ENCODE measurements at places on chromosomes 5 and 9.

- DNase-seq = no peak
- H3K27ac ChIP-seq = no peak overlapping the region
These were observed 182.1 kb downstream of the FBXL7 start for GRCh38 chr5:15682122-15682521.

DNA sequence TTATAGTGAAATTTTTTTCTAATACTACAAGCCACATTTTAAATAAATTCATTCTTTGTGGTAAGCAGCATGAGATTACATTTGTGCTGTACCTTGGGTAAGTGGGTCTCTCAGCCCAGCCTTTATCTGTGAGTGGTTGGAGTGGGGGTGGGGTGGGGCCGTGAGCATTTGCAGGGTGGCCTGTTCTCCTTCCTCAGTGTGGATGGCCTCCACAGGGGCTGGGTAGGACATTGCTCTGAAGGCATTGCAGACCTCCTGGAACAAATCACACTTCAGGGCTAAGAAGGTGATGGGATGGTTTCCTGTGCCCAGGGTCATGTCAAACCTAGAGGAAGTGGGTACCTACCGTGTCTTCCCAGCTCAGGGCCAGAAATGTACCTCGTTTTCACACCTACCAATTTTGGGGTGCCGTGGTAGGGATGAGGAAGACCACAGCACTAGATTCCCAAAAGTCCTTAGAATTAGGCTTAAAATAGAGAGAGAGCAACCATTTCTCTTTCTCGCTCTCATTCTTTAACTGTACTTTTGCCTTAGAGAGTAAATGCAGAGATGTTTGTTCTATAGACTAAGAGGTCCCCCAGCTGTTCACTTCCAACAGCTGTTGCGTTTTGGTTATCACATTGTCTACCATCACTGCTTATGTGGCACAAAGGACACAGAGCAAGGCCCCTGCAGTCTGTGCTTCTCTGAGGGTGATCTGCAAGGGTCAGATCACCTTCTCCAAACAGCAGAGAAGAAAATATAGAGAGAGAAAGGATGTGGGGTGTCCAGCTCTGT, 83.4 kb upstream of the CTSL start:
- peaks cover 17% of the 10 kb centered on the region for H3K4me1 ChIP-seq
- H3K36me3 ChIP-seq = no peaks in the 10 kb centered on the region
- no peak for DNase-seq

DNA sequence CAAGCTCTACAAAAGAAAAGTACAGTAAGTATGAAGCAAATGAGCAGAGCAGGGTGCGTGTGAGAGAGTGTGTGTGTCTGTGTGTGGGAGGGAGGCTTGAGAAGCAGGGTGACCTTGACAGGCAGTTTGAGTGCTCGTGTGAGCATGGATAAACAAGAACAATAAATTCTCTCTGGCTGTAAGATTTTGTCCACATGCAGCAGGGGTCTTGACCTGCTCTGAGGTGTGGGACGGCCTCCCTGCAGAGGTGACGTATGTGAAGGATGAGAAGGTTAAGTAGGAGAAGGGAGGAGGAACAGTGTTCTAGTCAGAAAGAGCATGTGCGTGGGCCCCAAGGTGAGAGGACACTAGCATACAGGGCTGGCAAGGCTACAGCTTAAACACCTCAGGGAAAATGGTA, 49.0 kb downstream of the SPTLC1 start:
- peaks cover 8% of the 10 kb centered on the region for H3K4me1 ChIP-seq
- peak overlapping the region; percentile 65 for H3K27ac ChIP-seq
- H3K27me3 ChIP-seq = no peaks in the 10 kb centered on the region

DNA sequence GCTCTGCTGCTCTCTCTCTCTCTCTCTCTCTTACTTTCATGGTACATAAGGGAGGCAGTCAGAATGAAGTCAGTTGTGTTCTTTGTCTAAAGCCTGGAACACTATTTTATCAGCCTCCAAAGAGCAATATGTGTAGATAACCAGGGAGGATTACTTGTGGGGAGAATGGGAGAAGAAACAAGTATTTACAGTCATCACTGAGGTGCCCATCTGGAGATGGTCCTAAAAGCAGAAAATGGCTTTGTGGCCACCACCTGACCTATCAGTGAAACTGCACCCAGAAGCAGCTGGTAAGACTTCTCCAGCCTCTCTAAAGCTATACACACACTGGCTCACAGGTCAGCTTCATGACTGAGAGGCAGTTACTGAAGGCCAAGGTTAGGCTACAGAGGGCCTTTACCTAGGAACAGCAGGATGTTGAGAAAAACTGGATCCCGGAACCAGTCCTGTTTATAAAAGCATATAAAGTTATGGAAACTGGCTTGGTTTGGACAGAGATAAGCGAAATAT, 75.1 kb downstream of the MRPS27 start:
- peaks cover 10% of the 10 kb centered on the region for H3K4me1 ChIP-seq
- peak; percentile 20 for DNase-seq
- no peak overlapping the region for H3K4me3 ChIP-seq
- peak overlapping the region; percentile 71 for H3K27ac ChIP-seq

GRCh38 chr5:59785676-59786333, 107.7 kb downstream of the PDE4D start:
- DNase-seq = no peak
- no peaks in the 10 kb centered on the region for H3K36me3 ChIP-seq
- H3K4me3 ChIP-seq = no peak overlapping the region

- DNase-seq = no peak
- no peak overlapping the region for H3K4me3 ChIP-seq
- H3K27ac ChIP-seq = no peak overlapping the region
- H3K36me3 ChIP-seq = no peaks in the 10 kb centered on the region
- H3K4me1 ChIP-seq = no peaks in the 10 kb centered on the region
- no peaks in the 10 kb centered on the region for H3K27me3 ChIP-seq
These were observed 171.5 kb downstream of the SSBP2 start for GRCh38 chr5:81579262-81579924.

DNA sequence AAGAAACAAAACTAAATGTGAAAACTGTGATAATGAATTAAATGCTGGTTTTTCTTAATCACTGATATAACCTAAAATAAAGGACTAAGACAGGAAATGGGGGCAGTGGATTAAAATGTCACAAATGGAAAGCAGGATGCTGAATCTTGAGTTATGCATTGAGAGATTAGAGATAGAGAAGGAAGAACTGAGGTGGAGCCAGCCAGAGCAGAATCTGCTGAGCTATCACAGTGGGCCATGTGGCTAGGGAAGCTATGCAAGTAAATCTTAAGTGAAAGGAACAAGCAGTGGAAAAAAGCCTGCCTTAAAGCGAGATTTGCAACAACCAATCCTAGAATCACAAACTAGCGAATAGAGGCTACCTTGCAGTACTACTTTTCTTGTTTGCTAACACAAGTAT, 188.5 kb upstream of the RASA1 start:
- no peaks in the 10 kb centered on the region for H3K4me1 ChIP-seq
- H3K4me3 ChIP-seq = no peak overlapping the region
- H3K36me3 ChIP-seq = no peaks in the 10 kb centered on the region
- H3K27me3 ChIP-seq = no peaks in the 10 kb centered on the region
- no peak overlapping the region for H3K27ac ChIP-seq
- DNase-seq = no peak

DNA sequence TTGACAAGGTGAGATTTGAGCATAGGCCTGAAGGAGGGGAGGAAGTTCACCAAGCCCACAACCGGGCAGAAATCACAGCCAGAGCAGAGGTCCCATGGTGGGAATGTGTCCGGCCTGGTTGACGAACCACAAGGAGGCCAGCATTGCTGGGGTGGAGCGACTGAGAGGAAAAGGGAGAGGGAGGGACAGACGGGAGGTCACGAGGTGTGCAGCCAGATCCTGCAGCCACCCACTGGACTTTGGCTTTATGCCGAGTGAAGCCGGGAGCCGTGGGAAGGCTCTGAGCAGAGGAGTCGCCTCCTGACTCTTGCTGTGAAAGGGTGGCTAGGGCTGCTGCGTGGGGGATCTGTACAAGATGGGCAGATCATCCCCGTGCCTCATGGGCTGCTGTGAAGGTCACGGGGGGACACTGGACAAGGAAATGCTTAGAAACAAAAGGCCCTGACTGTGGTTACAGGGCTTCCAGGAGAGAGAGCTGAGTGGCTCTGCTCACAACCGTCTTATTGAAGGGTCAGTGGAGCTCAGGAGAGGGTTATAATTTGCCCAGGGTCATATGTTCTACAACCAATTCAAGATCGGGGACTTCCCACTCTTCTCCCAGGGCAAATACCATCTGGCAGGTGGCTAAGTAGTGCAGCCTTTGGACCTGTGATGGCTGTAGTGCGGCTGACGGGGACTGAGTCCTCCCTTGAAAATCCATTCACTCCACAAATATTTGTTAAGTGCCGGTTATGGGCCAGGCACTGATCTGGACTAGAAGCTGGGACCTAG, 15.6 kb upstream of the CD74 start:
- no peaks in the 10 kb centered on the region for H3K27me3 ChIP-seq
- H3K27ac ChIP-seq = no peak overlapping the region
- H3K36me3 ChIP-seq = no peaks in the 10 kb centered on the region
- no peak overlapping the region for H3K4me3 ChIP-seq

GRCh38 chr5:141846031-141846430, 32.2 kb downstream of the PCDH1 start:
- H3K4me1 ChIP-seq = peaks cover 3% of the 10 kb centered on the region
- H3K36me3 ChIP-seq = no peaks in the 10 kb centered on the region
- H3K4me3 ChIP-seq = no peak overlapping the region
- no peaks in the 10 kb centered on the region for H3K27me3 ChIP-seq

DNA sequence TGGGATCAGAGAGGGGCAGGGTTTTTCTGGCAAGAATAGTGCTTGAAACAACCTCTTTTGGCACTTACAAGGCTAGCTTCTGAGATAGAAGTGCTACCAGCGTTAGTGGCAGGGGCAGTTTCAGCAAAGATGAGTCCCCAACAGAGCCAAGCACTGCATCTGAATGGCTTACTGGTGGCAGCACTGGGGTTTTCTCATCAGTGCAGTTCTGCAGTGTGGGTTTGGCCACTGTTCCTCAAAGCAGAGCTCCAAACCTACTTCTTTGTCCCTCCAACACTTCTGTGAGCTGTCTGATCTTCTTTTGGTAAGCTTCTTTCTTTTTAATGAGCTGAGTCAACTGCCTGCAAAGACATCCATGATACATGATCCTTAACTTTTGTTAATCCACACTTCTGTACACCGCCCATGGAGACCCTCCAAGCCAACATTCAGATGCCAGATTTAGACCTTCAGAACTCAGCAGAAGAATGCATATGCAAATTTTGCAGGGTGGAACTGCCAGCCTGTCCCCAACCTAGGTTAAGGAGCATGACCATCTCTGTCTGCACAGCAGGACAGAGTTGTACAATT, 29.9 kb upstream of the FSTL4 start:
- no peak overlapping the region for H3K4me3 ChIP-seq
- no peaks in the 10 kb centered on the region for H3K27me3 ChIP-seq
- no peaks in the 10 kb centered on the region for H3K4me1 ChIP-seq
- H3K27ac ChIP-seq = no peak overlapping the region

- DNase-seq = no peak
- H3K27me3 ChIP-seq = no peaks in the 10 kb centered on the region
- peaks cover 1% of the 10 kb centered on the region for H3K4me1 ChIP-seq
- H3K36me3 ChIP-seq = no peaks in the 10 kb centered on the region
- no peak overlapping the region for H3K27ac ChIP-seq
- H3K4me3 ChIP-seq = no peak overlapping the region
These were observed 75.9 kb downstream of the NFIB start for GRCh38 chr9:14238079-14238478.

DNA sequence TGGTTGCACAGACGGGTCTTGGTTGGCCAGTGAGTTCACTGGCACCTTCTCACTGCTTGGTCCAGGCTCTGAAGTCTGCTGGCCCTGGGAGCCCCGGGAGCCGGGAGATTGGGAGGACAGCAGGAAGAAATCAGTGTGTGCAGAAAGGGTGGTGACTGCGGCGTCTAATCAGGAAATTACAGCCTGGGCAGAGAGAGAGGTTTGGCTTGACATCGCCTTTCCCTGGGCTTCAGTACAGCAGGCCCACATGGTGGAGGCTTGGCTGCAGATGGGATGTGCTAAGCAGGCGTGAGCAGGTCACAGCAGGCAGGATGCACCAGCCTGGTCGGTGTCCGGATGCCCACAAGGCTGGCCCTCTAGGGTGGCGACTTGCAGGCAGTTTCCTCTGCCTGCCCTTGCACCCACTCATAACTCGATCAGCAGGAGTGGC, 17.2 kb downstream of the PITX1 start:
- peak; percentile 4 for DNase-seq
- H3K27ac ChIP-seq = no peak overlapping the region
- no peaks in the 10 kb centered on the region for H3K36me3 ChIP-seq
- no peak overlapping the region for H3K4me3 ChIP-seq
- no peaks in the 10 kb centered on the region for H3K27me3 ChIP-seq
- no peaks in the 10 kb centered on the region for H3K4me1 ChIP-seq

GRCh38 chr9:83965350-83966208, 14.4 kb downstream of the HNRNPK start:
- no peak overlapping the region for H3K27ac ChIP-seq
- peaks cover 3% of the 10 kb centered on the region for H3K4me1 ChIP-seq
- no peaks in the 10 kb centered on the region for H3K27me3 ChIP-seq
- no peak for DNase-seq

DNA sequence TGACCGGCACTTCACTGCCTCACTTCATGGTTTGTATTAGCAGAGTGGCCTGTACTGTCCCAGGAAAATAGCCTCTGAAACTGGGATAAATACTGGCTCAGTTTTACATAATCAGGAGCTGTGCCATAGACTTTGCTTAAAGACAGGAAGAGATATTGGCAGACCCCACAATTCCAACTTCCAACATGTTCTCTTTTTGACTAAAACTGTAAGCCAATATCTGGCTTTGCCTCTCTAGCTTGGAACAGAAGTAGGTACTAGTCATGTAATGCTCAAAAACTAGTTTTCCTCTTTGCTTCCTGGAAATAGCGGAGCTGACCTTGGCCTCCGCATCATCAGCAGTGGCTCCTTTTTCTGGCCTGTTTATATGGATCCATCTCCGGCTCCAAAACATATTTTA, 276.9 kb downstream of the CDH9 start:
- DNase-seq = no peak
- H3K4me1 ChIP-seq = no peaks in the 10 kb centered on the region
- no peak overlapping the region for H3K27ac ChIP-seq
- no peaks in the 10 kb centered on the region for H3K36me3 ChIP-seq
- no peaks in the 10 kb centered on the region for H3K27me3 ChIP-seq

DNA sequence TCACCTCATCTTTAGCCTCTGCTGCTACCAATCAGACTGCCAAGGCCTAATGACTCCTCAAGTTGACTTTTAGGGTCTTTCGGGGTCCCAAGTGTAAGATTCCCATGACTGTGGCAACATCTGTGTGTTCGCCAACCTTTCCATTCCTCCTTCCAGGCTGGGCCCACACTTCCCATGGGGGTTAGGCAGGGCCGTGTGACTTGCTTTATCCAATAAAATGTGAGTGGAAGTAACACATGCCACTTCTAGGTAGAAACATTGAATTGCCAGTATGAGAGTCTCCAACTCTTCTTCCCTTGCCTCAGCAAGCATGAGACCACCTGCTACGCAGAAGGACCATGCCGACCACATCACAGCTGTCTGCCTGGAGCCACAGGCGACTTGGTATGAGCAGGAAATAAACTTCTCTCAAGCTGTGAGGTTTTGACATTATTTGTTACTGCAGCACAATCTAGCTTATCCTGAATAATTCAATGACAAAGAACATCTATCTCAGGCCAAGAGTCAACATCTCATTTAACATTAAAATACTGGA, 190.4 kb upstream of the IER5L start:
- H3K27ac ChIP-seq = no peak overlapping the region
- H3K4me3 ChIP-seq = no peak overlapping the region
- H3K36me3 ChIP-seq = no peaks in the 10 kb centered on the region
- H3K4me1 ChIP-seq = no peaks in the 10 kb centered on the region
- no peaks in the 10 kb centered on the region for H3K27me3 ChIP-seq

GRCh38 chr5:20348321-20348720, 360.3 kb upstream of the CDH18 start:
- no peaks in the 10 kb centered on the region for H3K27me3 ChIP-seq
- no peaks in the 10 kb centered on the region for H3K4me1 ChIP-seq
- H3K27ac ChIP-seq = no peak overlapping the region
- no peaks in the 10 kb centered on the region for H3K36me3 ChIP-seq

GRCh38 chr9:77751341-77752091, 103.4 kb upstream of the GNA14 start:
- peaks cover 2% of the 10 kb centered on the region for H3K4me1 ChIP-seq
- no peak for DNase-seq
- no peak overlapping the region for H3K27ac ChIP-seq
- H3K4me3 ChIP-seq = peak overlapping the region; percentile 7
